ENCODE measurements at places on chromosomes 12 and 14.

DNA sequence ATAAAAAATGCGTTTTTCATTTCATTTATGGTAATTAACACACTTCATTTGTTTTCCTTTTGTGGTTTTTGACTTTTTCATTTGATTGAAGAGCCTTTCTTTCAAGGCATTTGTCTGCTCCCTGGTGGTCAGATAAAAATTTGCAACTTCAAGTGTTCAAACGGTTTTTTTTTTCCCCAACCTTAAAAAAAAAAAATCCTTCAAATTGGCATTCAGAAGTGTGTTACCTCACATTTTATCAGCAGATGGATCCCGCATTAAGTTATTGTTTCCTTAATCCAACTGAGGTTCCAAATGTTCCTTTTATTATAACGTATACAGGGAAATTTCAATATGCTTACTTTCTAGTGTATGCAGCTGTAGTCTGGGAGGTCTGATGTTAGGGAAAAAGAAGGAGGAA lies 47.2 kb downstream of the MYF5 start:
- DNase-seq = peak; percentile 36

DNA sequence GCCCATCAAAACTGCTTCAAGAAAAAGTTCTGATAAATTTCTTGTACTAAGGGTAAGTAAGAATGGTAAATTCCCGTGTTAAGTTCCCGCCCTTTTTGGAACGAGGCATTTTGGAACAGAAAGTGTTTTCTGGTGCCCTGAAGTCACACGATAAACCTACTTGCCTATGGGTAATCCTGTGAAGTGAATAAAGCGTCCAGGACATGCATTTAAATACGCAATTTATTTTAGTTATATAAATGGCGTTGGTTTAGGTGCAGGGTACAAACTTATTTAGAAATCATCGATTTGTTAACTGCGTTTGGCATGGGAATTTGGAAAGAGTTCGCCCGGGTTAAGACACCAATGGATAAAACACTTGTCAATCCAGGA lies 715 bp upstream of the RAP1B start:
- DNase-seq = no peak

DNA sequence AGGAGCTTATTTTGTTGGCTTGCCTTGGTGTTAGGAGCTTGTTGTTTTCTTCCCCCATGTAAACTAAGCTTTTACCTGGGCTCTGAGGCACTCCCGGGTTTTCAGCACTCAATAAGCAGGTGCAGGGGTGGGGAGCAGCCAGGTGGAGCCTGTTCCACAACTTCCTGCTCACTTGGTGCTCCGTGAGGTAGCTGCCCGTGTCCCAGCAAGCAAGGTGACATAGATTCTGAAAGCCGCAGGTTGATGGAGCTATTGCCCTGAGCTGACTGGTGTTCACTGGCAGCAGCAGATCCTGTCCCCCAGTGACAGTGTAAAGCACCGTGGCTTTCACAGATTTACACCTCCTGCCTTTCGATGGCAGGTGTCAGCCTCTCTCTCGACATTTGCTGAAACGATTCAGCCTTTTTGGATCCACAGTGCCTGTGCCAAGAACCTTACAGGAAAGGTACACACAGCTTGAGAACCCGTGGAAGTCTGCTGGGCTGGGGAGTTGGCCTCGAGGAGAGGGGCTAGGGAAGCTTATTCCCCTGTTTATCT lies 295.7 kb upstream of the FKBP4 start:
- DNase-seq = peak; percentile 54

GRCh38 chr14:58631732-58632131 lies 6.0 kb upstream of the DACT1 start:
- DNase-seq = no peak

- no peak for DNase-seq
These were observed 27.6 kb downstream of the TRIP11 start for GRCh38 chr14:92012121-92012748.

GRCh38 chr14:65658202-65658601 lies 245.7 kb downstream of the FUT8 start:
- DNase-seq = no peak

DNA sequence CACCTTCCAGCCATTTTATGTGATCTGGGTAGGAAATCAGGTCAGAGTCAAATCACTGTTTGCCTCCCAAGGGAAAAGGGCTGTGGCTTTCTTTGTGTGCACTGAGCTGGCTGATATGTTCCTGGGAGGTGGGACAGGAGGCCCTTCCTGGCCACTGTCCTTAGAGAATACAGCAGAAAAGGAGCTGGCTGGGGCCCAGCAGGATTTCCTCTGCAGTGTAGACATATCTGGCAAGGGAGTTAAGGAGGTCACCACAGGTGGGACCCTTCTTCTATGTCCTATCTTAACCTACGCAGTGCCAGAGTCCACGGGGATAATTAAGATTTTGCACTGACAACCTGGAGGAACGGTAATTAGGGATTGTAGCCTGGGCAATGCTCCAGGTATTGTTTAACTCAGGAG lies 145.3 kb downstream of the NTF3 start:
- no peak for DNase-seq

DNA sequence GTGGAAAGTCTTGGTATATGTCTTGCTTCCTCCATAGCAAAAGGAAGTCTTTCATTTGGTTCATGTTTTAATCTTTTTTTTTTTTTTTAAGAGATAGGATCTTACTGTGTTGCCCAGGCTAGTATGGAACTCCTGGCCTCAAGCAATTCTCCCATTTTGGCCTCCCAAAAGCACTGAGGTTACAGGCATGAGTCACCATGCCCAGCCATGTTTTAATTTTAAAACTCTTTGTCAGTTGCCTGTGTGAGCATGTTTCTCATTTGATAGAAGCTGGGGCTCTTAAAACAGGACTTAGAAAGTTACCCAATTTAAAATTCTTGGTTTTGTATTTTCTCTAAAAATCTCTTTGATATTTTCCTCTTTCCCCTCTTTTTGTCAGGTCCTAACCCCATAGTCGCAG lies 45.0 kb upstream of the REP15 start:
- no peak for DNase-seq

DNA sequence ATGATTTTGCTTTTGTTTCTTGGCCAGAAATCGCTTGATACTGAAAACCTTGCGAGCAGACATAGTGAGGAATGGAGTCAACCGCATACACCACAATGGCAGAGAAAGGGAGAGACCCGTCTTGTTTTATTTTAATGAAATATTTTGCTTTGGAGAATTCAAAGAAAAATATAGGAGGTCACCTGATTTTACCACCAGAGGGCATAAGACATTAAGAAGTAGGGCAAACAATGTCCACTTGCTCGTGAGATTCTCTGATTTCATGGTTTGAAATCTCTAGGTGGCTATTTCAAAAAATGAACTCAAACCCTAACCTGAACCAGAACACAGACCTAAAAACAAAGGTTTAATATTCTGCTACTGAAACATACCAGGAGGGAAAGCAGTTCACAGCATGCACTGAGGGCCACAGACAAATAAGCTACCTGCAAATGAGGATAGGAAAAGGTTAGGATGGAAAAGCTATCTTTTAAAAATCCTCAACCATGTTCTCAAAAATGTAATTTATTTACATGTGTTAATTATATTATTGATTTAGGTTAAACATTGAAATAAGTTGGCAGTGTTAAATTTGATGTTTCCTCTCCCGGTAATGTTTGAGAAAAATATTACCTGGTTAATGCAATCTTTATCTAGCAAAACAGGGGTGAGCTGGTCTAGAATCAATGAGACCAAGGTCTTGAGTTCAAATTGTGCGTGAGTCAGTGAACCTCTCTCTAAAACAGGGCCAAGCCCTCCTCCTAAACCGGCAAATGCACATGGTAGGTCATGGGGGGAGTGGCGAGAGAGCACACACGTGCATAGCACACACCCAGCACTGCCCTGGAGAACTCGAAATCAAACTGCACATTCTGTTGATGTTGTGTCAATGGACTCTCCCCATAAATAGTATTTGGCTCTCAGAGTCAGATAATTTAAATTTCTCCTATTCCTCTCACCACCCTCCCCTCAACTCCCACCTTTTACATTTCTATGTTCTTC lies 12.5 kb downstream of the IFNG-AS1 start:
- peak; percentile 4 for DNase-seq

DNA sequence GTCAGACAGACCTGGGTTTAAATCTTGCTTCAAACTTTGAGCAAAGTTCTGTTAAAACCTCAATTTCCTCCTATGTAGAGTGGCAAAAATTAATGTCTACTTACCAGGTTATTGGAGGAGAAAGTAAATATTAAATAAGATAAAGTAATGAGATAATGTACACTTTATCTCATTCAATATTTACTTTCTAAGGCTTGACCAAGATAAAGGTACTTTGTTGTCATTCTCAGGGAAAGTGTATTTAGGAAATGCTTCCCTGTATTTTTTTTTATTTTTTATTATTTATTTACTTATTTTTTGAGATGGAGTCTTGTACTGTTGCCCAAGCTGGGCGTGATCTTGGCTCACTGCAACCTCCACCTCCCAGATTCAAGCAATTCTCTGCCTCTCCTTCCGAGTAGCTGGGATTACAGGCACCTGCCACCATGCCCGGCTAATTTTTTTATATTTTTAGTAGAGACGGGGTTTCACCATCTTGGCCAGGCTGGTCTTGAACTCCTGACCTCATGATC lies 4.7 kb downstream of the FAM161B start:
- no peak for DNase-seq

GRCh38 chr12:58262796-58263195 lies 321.4 kb downstream of the ATP23 start:
- no peak for DNase-seq

DNA sequence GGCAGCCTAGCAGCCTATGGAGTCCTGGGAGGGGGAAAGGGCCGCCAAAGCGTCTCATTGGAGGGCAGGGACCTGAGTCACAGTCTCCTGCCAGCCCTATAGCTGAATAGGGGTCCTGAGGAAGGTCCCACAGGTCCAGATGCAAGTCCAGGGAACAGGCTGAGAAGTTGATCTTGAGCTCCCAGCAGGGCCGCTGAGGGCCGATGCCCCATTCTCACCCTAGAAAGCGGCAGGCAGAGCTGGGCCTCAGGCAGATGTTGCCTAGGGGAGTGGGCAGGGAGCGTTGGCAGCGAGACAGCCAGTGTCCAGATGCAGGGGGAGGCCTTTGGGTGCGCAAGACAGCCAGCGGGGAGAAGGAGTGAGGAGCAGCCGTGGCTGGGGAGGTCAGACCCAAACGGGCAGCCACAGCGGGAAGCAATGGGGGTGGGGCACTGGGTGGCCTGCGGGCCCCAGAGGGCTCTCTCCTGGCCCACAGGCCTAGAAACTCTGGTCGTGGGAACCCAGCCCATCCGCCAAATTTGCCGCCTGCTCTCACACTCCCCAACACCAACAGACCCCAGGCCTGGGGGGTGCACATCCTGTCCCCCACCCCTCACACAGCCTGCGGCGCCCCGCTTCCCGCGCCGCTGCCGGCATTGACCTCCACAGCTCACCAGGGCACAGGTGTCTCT lies 1.1 kb downstream of the HDAC7 start:
- no peak for DNase-seq

DNA sequence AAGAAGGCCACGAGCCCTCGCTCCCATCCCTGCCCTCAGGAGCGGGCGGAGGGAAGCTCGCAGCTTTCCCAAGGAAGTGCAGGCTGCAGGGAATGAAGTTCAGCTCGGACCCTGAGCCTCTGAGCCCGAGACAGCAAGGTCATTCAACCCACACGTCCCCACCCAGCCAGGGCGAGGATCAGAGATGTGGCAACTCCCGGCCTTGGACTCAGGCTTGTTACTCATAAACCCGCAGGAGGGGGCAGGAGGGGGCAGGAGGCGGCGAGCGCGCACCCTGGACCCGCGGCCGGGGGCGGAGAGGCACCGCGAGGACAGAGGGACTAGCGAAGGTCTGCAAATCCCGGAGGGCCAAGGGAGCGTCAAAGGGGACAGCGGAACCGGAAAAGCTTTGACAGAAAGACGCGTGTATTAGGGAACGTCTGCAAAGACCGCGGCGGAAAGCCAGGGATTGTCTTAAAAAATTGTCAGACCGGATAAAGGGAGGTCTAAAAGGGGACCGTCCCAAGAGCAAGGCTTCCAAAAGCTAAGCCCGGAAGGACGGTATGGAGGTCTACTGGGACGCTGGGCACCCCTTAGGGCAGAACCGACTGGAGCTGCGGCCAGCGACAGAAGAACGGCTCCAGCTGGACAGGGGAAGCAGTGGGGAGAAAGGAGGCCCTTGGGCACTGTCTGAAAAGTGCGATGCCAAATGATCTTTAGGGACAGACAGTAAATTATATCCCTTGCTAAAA lies 611 bp upstream of the DCAF11 start:
- peak; percentile 82 for DNase-seq

GRCh38 chr12:46744283-46744682 lies 81.5 kb downstream of the SLC38A4 start:
- DNase-seq = no peak

- no peak for DNase-seq
These were observed 37.5 kb upstream of the PPP1R13B start for GRCh38 chr14:103884854-103885253.

DNA sequence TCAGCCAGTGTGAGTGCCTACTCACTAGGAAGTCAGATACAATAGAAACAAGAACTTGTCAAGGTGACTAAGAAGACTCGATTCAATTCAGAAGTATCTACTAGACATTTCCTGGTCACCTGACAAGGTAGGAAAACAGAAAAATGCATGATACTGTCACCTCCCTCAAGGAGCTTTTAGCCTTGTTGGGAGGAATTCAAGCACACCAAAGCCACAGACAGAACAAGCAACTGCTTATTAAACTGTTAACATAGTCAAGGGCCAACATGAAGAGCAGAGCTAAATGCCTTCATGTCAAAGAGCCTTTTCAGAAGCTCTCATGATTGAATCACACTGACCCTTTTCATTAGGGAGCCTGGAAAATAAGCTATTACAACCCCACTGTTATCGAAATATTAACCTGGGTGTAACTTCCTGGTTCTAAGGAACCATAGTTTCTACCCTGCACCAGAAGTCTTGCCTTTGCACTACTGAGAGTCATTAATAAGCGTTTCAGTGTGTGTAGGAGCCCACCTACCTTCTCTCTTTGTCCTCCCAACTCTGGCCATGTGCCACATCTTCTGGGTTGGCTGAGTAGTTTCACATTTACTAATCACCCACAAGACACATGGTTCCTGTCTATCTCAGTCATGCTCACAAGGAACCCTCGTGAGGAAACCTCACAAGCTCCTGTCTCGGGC lies 31.0 kb upstream of the LGALS3 start:
- no peak for DNase-seq

DNA sequence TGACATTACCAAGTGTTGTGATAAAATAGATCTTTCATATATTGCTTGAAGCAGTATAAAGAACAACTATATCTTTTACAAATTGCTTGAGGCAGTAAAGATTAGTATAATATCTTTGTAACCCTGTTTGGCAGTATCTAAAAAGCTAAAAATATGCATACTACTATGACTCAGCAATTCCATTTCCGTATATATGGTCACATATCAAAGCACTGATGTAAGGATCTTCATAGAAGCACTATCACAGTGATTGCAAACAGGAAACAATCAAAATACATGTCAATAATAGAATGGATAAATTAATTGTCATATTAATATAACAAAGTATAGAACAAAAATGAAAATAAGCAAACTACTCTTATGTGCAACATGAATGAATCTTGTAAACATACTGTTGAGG lies 158.4 kb upstream of the IGF1 start:
- DNase-seq = no peak

Measured in NCI-H345 (cell line).